NCI-H2081 treated with DMSO at 0.1 percent for 48 hours (cell line): ENCODE measurements at places on chromosomes 7 and 10.

DNA sequence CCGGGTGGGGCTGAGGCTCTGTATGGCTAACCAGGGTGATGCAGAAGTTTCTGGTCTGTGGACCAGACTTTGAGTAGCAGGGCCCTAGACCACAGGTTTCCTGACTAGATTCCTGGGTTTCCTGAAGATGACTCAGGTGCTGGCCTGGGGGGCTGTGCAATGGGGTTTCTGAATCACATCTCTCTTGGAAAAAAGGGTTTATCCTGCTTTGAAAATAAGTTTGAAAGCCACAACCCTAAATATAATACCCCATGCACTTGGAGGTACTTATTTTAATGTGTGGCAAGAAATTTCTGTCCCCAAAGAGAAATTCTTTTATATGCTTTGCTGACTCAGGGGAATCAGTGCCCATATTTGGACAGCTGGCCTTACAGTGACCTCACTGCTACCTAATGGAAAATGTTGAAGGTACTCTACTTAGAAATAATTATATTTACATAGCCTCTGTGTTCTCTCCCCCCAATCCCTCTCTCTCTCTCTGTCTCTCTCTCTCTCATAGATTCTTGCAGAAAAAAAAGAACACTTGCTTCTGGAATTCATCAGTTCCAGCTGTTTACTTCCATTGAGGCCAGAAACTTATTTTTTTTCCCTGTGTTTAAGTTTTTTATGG, 184.4 kb upstream of the LYZL2 start:
- DNase-seq, result no peak

DNA sequence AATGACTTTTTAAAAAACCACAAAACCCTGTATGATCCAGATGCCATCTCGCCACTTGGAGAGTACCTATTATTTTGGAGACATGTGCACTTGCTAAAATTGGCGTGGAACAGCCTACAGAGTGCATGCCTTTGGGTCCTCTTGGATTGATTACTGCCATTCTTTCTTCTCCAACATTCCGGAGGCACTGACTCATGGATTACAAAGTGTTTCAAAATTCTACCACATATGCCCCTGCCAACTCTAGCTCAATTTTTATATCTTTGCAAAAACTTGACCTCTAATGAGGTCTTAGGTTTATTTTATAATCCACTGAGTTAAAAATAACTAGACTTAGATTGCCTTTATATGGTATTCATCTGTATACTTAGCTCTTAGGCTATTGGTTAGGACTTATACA, 55.8 kb upstream of the KIF5B start:
- no peak for DNase-seq

DNA sequence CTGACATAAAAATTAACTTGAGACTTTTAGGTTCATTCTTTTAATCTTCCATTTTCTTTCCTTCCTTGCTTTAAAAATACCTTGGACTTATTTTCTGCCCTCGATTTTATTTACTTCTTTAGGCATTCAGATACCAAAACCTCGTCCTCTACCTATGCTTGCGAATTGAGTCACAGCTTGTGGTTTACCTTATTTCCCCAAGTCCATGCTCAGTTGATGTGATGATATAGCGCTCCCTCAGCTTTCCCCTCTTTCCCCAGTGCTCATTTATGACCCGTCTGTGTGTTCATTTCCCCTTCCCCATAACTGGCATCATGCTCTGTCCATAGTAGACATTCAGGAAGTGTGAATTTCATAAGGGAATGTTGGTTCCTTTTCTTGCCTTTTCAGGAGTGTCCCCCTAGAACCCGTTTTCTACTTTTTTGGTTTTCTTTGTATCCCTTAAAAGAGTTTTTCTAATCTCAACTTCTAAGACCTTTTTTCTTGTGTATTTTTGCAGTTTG, 19.1 kb upstream of the PRKRIP1 start:
- no peak for DNase-seq

DNA sequence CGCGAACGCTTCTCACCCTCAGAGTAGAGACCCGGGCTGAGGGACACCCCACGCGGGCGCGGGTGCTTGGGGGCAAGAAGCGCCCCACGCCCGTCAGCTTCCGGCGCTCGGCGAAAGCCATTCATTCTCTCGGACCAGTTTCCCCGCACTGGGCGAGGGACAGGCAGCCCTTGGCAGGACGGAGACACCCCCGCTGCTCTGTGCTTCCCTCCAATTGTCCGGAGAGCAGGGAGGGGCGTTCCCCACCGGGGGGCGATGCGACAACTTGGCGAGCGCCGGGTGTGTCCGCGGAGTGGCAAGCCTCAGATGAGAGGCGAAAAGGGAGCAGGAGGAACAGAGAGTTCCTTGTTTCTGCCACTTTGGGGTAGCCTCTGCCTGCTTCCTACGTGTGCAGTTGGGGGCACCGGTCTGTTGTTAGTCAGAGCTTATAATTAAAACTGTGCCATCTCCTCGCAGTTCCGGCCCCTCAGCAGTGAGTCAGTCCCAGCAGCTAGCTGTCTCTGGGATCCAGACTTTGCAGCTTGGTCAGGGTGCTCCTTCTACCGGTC, 1.7 kb downstream of the GPR158 start:
- no peak for DNase-seq

DNA sequence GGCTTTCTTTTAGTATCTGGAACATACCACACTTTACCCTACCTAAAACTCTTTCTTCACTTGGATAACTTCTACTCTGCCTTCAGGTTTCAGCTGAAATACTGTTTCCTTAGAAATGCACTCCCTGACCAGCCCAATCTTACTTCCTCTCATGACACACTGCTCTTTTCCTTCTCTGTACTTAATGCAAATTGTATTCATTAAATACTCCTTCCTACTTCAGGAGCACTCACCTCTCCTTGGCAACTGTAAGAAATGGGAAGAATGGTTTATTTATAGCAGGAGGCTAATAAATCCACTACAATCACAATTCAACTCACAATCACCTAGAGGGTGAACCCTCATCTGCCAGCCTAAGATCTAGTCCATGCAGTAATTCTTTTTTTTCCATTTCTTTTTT, 15.2 kb downstream of the ZCWPW1 start:
- DNase-seq, result no peak

DNA sequence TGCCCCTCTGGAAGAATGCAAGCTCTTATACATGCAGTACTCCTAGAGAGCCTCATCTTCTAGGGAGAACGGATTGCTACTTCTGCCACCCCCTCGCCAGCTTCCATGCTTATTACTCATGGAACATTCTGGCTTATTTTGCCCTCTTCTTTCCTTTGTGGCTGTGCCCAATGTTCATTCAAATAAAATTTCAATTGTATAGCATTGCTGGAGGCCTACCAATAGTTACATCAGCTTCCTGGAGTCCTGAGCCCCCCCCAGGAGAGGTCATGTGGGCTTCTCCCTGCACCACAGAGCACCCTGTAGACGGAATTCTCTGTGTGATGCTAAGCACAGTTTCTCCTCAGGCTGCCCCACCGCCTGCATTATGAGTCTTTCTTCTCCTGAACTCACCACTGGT, 1094.0 kb downstream of the KCNMA1 start:
- no peak for DNase-seq

DNA sequence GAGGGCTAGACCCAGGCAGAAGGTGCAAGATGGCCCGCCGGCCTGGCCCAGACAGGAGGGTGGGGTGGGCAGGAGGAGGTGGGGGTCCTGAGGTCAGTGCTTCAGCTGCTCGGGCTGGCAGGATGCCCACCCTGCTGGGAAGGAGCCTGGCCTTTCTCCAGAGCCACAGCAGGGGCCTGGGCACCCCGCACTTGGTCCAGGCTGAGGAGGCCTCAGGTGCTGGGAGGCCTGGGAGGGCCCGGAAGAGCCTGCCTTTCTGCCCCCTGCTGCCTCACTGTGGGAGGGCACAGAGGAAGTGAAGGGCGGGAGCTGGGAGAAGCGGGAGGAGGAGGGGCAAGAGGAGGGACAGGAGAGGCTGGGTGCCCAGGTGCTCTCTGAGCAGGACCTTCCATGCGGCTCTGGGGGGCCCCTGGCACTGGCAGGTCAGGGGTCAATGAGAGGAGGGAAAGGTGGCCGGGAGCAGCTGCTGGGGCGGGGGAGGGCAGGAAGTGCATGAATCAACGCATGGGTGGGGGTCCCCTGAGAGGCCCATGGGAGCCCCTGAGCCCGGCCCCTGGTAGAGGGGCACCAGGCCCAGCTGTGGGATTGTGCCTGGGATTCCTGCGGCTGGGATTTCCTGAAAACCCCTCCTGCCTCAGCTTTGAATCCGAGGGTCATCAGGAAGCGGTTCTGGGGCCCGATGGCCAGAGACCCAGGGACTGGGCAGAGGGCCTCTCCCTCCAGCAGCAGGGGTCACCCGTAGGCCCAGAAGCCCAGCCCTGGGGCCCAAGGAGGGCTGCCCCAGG, 49.9 kb downstream of the PWWP2B start:
- no peak for DNase-seq

- no peak for DNase-seq
Observed at GRCh38 chr10:73956476-73957359, 41.2 kb upstream of the VCL start.

DNA sequence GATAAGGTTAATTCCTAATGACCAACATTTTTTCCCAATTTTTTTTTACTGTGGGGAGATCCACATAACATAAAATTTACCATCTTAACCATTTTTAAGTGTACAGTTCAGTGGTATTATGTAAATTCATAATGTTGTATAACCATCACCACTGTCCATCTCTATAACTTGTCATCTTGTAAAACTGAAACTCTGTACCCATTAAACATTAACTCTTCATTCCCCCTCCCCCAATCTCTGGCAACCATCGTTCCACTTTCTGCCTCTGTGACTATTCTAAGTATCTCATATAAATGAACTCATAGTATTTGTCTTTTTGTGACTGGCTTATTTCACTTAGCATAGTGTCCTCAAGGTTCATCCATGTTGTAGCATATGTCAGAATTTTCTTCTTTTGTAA, 46.0 kb upstream of the HPS1 start:
- no peak for DNase-seq

- DNase-seq, result no peak
Observed at GRCh38 chr10:128885573-128886555, 581.2 kb upstream of the MGMT start.

DNA sequence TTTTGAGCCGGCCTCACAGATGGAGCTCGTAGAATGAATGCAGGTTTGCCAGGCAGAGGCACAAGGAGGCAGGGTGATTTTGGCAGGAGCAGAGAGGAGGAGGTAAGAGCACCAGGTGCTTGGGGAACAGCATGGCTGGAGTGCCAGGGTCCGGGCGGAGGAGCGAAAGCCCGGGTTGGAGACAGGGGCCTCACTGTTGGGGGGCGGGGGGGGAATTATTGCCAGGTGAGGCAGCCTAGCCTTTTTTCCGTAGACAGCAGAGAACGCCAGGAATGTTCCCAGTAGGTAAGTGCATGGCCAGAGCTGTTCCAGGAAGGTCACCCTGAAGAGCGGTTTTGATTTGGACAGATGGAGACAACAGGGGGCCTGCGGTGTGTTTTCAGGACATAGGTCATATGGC, 9.5 kb downstream of the SRRM3 start:
- DNase-seq, result no peak
